ENCODE measurements at places on chromosomes 3 and 15.

GRCh38 chr15:70096215-70097062, 1.3 kb downstream of the TLE3 start:
- no peak for DNase-seq

- DNase-seq: no peak
Observed at GRCh38 chr3:101635954-101636798, 40.8 kb downstream of the ZBTB11 start.

DNA sequence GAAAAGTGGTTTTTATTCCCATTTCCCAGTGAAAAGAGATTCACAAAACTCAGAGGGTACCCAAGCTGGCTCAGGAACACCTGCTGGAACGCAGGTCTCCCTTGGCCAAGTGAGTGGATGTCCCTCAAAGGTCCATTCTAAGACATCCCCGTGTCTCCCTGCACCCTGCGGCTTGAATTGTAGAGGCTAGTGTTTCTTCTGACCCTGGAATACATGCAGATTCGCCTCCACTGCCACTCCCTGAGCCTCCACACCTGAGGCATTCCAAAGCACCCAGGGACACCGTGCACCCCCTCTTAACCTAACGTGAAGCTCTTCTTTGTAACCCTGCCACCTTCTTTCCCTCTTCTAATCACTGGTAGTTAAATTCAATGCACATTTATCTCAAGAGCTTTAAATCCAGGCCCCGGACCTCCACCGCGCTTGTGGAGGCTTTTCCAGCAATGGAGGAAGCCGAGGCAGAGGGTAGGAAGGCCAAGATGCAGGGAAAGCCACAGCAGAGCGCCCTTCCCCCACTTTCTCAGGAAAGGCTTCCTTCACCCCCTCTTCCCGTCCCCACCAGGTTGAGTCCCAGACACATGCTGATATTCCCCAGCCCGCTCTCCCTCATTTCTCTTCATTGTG, 590 bp upstream of the ITGA11 start:
- DNase-seq: no peak

- DNase-seq: no peak
Observed at GRCh38 chr3:135240426-135240825, 445.4 kb downstream of the EPHB1 start.

DNA sequence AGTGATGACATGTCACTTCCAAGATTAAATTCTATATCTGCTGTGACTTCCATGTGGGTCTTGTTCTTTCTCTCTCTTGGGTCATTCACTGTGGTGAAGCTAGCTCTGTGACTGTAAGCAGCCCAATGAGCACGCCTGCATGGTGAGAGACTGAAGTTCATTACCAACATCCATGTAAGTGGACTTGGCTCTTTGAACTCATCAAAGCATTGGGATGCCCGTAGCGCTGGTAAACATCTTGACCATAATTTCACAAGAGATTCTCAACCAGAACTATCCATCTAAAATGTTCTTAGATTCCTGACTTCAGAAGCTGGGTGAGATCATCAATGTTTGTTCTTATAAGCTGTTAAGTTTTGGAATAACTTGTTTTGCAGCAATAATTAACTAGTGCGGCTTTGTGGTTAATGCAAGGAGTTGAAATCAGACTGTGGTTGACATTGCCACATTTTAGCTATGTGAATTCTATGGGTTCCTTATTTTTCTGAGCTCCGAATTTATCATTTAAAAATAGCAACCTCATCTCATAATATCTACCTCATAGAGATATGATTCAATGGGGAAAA, 31.6 kb upstream of the LRRC3B start:
- no peak for DNase-seq

- DNase-seq: no peak
Observed at GRCh38 chr3:125006291-125006731, 49.5 kb downstream of the HEG1 start.

DNA sequence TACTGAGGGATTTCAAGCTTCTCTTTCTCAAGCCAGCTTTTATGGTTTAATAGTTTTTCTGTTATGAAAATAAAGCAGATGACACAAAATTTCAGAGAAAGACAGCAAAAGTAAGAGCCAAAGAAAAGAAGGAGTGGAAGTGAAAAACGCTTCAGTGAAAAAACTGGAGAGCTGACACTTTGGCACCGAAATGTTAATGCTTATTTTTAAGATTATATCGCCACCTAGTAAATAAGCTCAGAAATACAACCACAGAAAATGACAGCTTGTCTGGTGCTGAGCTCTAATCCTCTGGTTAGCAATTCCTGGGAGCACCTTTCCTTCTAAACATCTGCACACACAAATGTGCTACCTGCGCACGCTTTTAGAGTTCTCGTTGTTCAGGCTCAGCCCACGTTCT, 101.6 kb downstream of the ZPLD1 start:
- peak; percentile 19 for DNase-seq

GRCh38 chr15:34953851-34954250, 15.7 kb downstream of the AQR start:
- no peak for DNase-seq

- no peak for DNase-seq
Observed at GRCh38 chr3:109072194-109072593, 45.7 kb downstream of the MORC1 start.

GRCh38 chr15:66777596-66778313, 75.7 kb downstream of the SMAD6 start:
- no peak for DNase-seq

GRCh38 chr3:132593947-132594323, 3.1 kb upstream of the ACKR4 start:
- no peak for DNase-seq

- DNase-seq: no peak
Observed at GRCh38 chr3:63949005-63949404, 36.8 kb upstream of the SCAANT1 start.

GRCh38 chr15:95405447-95405846, 925.1 kb upstream of the NR2F2 start:
- DNase-seq: no peak

- DNase-seq: no peak
Observed at GRCh38 chr15:63530752-63531299, 26.4 kb downstream of the USP3 start.

- no peak for DNase-seq
Observed at GRCh38 chr15:68300115-68300940, 22.8 kb downstream of the FEM1B start.

DNA sequence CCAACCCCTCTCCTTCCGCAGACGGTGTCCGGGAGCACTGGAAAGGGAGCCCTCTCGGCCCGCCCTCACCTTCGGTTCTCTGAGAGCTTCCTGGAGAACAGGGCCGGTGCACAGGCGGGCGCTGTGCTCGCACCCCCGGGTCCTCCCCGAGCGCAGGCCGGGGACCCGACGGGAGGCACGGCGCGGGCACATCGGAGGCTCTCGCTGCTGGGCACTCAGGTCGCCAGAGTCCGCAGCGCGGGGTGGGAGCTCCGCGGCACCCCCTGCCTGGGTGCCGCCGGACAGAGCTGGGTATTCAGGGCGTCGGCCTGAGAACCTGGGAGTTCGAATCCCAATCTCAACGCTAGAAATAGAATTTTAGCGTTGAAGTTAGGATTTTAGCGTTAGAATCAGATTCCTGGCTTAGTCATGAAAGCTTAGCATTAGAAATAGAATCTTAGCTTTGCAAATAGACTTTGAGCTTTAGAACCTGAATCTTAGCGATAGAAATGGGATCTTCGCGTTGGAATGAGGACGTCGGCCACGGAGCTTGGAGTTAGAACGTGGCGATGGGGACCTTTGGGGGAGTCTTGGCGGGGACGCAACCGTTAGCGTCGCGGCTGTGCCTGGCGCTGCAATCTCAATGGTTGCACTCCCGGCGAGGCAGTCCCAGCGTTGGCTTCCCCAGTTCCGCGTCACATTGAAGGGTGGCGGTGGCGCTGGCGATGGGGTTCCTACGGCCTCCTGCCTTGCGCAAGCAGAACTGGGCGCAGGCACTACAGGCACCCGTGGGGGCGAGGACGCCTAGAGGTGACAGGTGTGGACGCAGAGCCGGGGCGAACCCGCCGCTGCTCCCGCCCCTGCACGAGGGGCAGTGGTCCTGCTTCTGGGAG, 549 bp downstream of the TRH start:
- no peak for DNase-seq

GRCh38 chr15:48751595-48751994, 59.3 kb downstream of the CEP152 start:
- DNase-seq: no peak

GRCh38 chr3:14047841-14048240, 76.8 kb downstream of the CHCHD4 start:
- no peak for DNase-seq

- no peak for DNase-seq
Observed at GRCh38 chr3:196741249-196741889, 1.7 kb downstream of the PAK2 start.

- DNase-seq: no peak
Observed at GRCh38 chr3:100045696-100046095, 68.6 kb downstream of the FILIP1L start.

GRCh38 chr15:44536962-44537734, at the start of gene EIF3J:
Gene EIF3J (plus strand): TSS chr15:44537147. CDS start chr15:44537195, 48 bp downstream.
- DNase-seq: peak; percentile 84

- DNase-seq: no peak
Observed at GRCh38 chr15:64182859-64183370, 20.1 kb upstream of the PPIB start.

GRCh38 chr15:63322541-63322940, 45.1 kb downstream of the APH1B start:
- no peak for DNase-seq

DNA sequence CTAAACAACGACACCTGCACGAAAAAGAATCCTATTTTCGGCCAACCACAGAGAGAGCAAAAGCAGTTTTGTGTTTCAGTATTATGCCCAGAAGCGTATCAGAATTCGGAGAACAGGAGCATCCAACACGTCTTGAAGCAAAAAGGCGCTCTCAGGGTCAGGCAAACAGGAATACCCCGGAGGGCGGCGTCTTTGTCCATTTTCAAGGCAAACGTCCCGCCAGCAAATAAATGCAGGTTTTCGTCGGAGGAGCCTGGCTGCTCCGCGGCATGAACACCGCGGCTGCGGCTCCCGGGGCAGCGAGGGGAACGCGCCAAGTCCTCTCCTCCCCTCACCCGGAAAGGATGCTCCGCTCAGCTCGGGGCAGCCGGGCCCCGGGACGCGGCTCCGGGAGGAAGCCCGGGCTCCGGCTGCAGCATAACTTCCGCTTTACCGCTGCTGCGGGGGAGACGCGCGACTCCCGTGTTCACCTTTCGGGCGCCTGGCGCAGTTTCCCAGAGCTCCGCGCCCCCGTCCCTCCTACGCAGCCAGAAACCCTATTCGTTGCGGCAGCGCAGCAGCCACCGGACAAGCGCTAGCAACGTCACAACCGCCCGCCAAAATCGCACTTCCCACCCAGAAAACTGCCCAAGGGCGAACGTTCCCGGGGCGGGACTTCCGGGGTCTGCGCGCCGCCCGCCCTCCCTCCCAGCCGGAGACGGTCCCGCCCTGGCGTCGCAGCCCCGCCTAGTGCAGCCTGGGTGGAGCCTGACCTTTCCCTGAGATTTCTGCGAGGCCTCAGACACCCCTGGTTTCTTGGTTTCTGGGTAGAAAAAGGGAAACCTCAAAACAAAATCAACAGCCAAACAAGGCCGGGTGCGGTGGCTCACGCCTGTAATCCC, at the start of gene RNF168:
Gene RNF168, minus strand, starts transcription at position 573 of the 881 bp plus-strand sequence. CDS start 595 bp downstream, outside the sequence.
- DNase-seq: peak; percentile 88

DNA sequence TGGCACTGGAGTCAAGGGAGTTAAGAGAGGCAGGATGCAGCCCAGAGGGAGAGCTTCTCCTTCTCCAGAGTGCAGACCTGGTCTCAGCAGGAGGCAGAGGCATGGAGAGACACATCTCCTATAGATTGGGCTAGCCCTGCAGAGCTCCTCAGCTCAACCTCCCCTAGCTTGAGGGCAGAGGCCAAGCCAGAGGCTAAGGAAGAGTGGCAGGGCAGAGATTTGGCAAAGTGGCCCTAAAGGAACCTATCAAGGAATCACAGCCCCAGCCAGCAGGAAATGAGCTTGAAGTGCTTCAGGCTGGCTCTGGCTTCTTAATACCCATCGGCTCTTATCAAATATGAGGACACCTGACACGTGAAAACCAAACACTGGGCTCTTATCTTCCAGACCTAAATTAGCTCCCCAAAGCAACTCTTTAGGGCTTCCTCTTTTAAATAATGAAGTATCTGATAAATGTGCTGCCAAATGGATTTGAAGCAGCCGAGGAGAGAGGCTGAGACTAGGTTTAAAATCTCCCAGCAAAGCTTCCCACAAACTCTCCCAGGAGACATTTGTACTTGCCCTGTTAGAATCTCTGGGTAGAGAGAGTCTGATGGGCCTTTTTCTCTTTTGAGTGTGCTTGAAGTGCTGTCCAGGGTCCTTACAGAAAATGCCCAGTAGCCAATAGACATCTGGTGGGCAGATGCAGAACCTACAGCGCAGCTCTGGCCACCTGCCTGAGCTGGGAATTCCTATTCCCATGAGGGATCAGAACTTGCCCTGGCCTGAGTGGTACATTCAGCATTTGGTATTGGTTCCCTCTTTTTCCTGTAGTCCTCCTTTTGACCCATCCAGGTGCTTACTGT, 271.4 kb downstream of the CLSTN2 start:
- DNase-seq: no peak

DNA sequence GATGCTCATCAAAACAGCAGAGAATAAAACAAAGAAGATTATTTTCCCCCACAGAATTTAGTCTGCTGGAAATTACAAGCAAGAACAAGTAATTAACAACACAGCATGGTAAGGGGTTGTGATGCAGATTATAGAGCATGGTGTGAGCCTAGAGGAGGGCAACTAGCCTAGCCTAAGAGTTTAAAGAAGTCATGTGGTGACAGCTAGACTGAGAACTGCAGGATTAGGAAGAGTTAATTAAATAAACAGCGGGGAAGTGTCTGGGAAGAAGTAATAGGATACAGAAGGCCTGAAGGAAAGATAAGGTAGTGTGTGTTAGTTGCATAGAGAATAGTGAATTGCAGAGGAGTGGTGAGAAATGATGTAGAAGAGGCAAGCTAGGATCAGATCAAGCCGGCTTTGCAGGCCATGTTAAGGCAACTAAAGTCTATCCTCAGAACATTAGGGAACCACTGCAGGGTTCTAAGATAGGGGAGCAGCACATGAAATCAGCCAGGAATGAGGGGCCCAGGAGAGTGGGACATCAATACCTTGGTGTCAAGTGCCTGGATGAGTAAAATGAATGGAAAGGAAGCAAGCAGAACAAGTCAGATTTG, 11.9 kb upstream of the PKM start:
- no peak for DNase-seq

- DNase-seq: no peak
Observed at GRCh38 chr3:195462308-195462610, 19.4 kb upstream of the ACAP2 start.

DNA sequence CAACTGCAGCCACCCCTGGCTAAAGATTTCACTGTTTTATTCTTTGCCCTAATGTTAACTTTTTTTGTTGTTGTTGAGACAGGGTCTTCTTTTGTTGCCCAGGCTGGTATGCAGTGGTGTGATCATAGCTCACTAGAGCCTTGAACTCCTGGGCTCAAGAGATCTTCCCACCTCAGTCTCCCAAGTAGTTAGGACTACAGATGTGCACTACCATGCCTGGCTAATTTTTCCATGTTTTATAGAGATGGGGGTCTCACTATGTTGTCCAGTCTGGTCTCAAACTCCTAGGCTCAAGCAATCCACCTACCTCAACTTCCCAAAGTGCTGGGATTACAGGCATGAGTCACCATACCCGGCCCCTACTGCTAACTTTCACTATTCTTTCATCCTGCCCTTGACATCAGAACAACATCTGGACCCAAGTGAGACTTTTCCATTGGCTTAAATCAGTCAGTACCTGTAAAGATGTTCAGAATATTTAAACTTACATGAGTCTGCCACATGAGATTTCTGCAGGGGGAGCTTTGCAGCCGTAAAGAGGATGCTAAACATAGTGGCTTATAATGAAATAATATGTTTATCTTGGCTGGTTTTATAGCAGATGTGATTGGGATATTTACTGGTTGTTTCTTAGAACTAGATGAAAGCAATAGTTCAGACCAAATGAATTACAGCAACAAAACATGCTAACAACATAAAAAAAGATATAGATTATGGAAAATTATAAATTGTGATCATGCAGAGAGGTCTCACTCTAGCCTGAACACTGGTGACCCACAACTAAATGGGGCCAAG, 73.6 kb downstream of the HMG20A start:
- no peak for DNase-seq
